SK-N-SH (cell line): ENCODE measurements at places on chromosomes 1 and 21. TPM values are rescaled to one million over a fixed set of nuclear protein-coding genes. Genes with fewer than 3 reads are reported as not detected.

GRCh38 chr21:32779983-32780382 lies 8.4 kb upstream of the PAXBP1 start:
- DNase-seq: no peak

GRCh38 chr1:72288886-72289285 lies 6.5 kb upstream of the NEGR1 start:
- DNase-seq: no peak

DNA sequence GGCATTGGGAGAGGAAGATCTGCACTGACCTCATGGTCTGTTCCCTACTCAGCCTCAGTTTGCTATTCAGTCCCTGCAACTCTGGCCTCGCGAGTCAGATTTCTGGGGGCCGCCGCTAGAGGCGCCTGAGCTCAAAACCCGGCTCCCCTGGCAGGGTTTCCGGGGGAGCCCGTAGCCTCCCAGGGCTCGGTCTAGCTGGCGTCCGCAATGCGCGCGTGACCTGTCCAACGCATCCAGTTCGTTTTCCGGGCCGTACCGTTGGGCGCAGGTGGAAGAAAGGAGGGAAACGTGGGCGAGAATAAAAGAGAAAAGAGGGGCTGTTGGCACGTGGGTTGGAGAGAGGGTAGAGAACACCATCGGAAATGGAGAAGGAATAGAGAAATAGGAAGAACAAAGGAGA lies at the start of gene ADAM30:
TSS of gene ADAM30 (minus strand) at position 213 of the 400 bp plus-strand sequence. CDS start at position 34, 179 bp downstream.
- DNase-seq: no peak

- DNase-seq: no peak
Observed at GRCh38 chr1:69305621-69306020, 262.1 kb upstream of the LRRC7 start.

GRCh38 chr1:15346346-15347030 lies 63.2 kb upstream of the EFHD2 start:
- DNase-seq: no peak

GRCh38 chr1:19926296-19927129 lies 3.1 kb upstream of the PLA2G2E start:
- no peak for DNase-seq

DNA sequence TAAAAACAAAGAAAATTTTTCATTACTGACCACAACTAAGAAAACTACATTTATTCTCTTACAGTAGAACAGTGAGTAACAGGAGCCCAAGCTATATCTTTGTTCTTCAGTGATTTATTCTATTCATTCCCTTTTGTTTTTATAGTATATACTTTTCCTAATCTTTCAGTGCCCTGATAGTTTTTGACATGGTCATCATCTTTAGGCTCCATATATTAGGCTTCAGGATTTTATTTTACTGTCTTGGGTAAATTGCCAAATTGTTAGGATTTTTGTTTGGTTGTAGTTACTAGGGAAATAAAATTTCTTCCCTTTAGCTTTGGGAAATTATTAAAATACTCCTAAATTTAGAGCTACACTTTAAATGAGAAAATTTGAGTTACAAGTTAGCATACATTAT lies 10.3 kb downstream of the FBXO28 start:
- DNase-seq: no peak

- DNase-seq: no peak
Observed at GRCh38 chr1:220487297-220487820, 40.6 kb upstream of the MARK1 start.

- DNase-seq: no peak
Observed at GRCh38 chr21:28325618-28326017, 667.1 kb downstream of the LTN1 start.

DNA sequence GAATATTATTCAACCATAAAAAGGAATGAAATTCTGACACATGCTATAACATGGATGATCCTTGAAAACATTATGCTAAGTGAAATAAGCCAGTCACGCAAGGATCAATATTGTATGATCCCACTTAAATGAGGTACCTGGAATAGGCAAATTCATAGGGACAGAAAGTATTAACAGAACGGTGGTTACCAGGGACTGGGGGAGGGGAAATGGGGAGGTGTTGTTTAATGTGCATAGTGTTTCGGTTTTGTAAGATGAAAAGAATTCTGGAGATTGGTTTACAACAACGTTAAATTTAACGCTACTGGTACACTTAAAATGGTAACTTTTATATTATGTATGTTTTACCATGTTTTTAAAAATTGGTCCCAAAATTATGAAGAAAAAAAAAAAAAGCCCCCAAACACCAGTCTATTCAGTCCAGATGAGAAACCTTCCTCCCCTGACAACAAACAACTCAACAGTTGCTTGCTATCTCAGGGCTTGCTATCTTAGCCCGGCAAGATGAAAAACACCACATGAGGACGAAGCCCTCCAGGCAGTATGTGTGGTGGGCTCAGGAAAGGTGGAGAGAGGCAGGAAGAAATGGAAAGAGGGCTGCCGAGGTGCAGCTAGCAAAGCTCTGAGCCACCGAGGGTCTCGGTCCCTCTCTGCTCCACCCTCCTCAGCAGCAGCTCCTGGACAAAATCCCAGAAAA lies 8.5 kb downstream of the NUAK2 start:
- no peak for DNase-seq

GRCh38 chr21:45581322-45581712 lies 39.1 kb upstream of the SLC19A1 start:
- DNase-seq: peak; percentile 21

DNA sequence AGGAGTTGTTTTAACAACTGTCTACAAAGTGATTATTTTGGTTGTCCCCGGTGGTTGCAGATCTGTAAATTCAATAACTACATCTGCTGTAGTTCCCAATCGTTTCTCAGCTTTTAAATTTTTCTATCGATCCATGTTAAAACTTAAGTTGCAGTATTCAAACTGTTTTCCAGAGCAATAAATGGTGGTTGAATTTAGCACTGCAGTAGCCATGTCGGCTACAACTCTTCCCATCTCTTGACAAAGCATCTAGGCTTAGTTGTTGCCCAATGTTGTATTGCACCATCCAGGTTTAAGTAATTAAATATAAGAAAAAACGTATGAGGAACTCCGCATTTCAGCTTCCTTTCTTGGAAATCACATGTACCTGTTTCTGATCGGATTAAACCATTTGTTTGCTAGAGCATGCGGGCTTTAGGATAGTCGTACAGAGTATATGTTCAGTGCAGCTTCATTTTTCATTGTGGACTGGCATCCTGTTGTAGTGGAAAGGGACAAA lies 996 bp downstream of the CNIH4 start:
- DNase-seq: peak; percentile 38

- DNase-seq: no peak
Observed at GRCh38 chr1:33867684-33868083, 3.8 kb downstream of the HMGB4 start.

DNA sequence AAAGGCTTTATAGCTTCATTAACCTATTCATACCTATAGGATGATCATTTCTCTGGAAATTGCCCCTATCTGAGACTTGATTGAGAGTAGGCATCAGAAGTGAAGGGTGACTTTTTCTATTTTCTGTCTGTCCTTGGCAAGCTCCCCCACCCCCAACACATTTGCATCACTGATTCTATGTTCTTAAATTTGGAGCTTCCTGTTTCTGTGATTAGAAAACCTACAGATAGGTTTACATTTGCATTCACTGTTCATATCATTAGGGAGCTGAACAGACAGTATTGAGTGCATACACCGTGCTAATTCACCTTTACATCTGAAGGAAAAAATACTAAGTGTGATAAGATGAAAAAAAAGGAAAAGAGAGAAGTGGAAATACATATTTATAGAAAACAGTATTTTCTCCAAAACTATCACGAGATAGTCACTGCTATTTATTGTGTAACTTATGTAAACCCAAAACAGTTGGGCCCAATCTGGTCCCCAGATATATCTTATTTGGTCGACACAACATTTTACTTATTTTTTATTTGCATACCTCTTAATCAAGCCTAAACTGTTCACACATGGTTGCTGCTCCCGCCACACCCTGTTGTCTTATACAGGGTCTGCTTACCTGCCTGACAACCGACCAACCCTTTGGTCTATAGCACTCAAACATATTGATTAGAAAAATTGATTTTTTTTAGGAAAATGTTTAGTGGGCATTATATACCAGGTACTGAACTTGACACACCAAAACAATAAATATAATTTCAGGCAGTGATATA lies 218.8 kb downstream of the NTNG1 start:
- DNase-seq: no peak

GRCh38 chr1:41851589-41851988 lies 67.1 kb downstream of the HIVEP3 start:
- DNase-seq: no peak

- no peak for DNase-seq
Observed at GRCh38 chr1:163771637-163772036, 449.9 kb downstream of the NUF2 start.

DNA sequence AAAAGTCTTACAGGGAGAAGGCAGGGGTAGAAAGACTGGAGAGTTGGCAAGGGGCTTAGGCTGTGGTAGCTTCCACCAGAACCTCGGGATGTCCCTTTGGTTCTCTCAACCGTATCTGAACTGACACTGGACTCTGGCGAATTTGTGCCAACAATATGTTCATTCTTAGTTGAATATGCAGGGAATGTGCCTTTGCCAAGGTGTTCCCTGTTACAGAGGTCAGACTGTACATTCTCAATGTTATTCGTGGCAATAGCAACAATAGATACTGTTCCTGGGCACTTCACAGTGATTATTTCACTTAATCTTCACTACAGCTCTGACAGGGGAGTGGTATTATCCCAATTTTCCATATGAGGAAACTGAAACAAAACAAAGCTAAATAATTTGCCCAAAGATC lies 51.5 kb upstream of the RAB3GAP2 start:
- DNase-seq: no peak

Gene RHD
- polyA plus RNA-seq: not detected in 2 replicates

Gene OR6K3
- not detected in 2 replicates for polyA plus RNA-seq

Gene GRHL3
- polyA plus RNA-seq: 0.05 TPM in 1 of 2 replicates, not detected in the other

Gene ITLN1
- not detected in 2 replicates for polyA plus RNA-seq

Gene TSPAN1
- polyA plus RNA-seq: 12.2 and 13.9 TPM in 2 replicates

Gene KRTAP12-2
- not detected in 2 replicates for polyA plus RNA-seq

Gene PDC
- not detected in 2 replicates for polyA plus RNA-seq

Gene GSTM2
- 70.2 and 97.6 TPM in 2 replicates for polyA plus RNA-seq

Gene SLC30A2
- polyA plus RNA-seq: not detected in 2 replicates

Gene HMCN1
- 59.5 and 92.6 TPM in 2 replicates for polyA plus RNA-seq

Gene LMOD1
- 2.7 and 4.9 TPM in 2 replicates for polyA plus RNA-seq

Gene SYNC
- 25.6 and 32.0 TPM in 2 replicates for polyA plus RNA-seq
